Femur (tissue), 1 donor: ENCODE measurements at places on chromosomes 12 and 14.

DNA sequence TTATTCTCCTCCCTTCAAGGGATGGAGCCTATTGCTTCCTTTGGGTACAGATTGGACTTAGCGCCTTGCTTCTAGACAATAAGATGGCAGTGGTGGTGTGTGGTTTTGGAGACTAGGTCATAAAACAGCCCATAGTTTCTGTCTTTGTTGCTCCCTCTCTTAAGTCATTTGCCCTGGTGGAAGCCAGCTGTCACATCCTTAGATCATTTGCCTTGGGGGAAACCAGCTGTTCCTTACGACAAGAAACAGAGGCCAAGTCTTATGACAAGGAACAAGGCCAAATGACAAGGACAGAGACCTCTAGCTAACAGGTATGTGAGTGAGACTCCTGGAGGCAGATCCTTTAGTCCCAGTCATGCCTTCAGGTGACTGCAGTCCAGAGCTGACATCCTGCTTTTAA is 9.2 kb upstream of the PALS1 start:
- no peak for DNase-seq

DNA sequence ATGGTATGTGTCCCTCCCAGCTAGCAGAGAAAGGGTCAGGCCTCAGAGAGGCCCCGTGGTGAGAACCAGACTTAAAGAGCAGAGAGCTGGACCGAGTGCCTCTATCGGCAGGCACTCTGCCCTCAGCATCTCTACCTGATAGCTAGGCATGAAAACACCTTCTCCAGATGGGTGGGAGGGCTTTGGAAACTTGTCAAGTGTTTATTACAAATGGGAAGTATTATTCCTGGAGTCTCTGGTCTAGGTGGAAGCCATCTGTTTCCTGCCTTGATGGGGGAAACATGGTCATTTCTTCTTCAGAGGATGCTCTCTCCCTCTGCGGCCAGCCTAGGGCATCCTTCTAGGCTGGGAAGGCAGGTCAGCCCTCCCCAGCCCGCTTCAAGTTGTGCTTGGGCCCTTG is 2.3 kb downstream of the TMEM63C start:
- DNase-seq = no peak

GRCh38 chr12:131052929-131053328 is 99.2 kb downstream of the ADGRD1 start:
- DNase-seq = no peak

DNA sequence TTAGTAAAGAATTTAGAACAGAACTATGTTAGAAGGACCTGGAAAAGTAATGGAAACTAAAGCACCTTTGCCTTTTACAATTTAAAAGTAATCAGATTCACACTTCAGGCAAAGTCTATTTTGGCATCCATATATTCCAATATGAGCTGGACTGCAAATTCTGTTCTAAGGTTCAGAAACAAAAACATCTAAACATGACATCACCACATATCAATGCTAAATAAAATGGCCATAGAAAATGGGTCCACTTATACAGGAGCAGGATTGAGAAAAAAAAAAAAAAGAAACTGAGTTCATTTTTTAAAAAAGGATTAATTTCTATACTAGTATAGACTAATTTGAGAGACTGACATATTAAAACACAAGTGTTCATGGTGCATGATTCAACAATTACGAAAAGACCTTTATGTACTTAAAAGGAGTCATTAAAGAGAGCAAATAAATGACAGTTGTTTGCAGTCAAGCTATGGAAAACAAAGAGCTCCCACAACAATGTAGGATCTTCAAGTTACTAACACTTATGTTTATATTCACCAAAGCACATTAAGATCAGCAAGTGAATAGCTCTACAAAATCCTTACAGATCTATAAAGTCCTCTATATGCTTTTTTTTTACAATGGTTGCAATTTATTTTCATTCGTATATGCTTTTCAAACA is 45.7 kb downstream of the DICER1 start:
- DNase-seq = no peak

- DNase-seq = no peak
These were observed 24.0 kb downstream of the TTC9 start for GRCh38 chr14:70665448-70666360.

DNA sequence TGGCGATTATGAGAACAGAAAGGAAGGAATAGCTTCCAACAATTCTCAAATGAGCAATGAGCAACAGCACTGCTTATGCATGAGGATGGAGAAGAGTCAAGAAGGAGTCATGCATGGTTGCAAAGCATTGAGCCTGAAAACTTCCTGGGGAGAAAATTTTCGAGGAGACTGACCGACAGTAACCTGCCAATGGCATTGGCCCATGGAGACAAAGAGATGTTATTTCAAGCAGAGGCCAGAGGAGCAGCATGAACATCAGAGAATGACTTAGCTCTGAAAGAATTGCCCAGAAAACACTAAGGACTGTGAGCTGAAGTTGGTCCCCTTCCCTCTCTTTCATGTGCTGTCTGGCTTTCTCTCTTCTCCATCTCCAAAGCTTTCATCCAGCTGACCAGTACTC is 343.4 kb downstream of the ADAMTS20 start:
- DNase-seq = peak; percentile 70

DNA sequence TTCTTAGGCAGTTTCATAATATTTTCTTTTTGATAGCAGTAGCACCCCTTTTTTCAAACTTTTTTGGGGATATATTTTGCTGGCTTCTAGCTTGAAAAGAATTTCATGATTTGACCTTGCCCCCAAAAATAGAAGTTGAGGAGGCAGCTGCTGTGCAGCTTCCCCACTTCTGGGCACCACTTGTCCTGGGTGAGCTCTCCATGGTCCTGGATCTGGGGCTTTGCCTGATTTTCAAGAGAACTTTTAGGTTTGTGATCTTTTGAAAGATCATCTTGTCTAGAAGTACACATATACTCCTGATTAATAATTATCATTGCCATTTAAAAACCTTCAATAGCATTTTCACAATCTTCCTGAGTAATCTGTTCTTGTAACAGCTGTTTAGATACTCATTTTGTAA is 271.6 kb downstream of the NPAS3 start:
- peak; percentile 53 for DNase-seq

- DNase-seq = no peak
These were observed 27.9 kb upstream of the CCNT1 start for GRCh38 chr12:48744251-48745008.

GRCh38 chr12:91017043-91017442 is 12.3 kb upstream of the EPYC start:
- no peak for DNase-seq

- DNase-seq = no peak
These were observed 111.3 kb downstream of the SYNE2 start for GRCh38 chr14:63964113-63964512.

DNA sequence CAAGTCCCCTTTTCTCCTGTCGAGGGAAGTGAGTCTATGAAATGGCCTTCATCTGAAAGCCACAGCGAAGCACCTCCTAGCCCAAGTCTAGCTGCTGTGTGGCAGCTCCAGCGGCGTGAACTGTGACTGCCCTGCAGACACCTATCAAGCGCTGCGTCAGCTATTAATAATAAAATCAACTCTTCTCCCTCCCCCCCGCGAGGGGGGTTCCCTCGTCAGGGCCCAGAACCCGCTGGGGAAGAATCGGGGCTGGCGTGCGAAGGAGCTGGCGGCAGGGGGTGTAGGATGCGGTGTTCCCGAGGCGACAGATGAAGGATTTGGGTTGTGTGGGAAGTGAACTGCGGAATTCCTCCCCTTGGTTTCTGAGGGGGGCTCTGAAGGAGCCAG is 662 bp upstream of the ATP2A2 start:
- no peak for DNase-seq

DNA sequence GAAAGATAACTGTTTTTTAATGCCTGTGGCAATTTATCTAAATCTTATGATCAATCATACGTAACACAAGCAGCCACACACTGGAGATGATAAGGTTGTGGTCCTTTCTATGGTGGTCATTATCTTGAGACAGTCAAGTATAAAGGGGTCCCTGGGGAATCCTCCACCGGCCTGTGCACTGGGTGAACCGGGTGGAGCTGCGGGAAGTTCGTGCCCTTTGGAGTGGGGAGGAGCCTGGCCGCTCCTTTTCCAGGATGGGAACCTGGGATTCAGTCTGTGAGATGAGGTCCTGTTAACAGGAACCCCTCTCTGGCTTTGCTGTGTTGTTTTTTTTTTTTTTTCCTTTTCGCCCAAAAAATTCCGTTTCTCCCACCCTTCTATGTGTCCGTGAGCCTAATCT is 167.5 kb upstream of the RPL10L start:
- no peak for DNase-seq

- DNase-seq = no peak
These were observed 1.1 kb upstream of the IRF9 start for GRCh38 chr14:24159777-24160498.

GRCh38 chr12:131671871-131672270 is 39.0 kb upstream of the SFSWAP start:
- no peak for DNase-seq

- DNase-seq = no peak
These were observed 44.2 kb downstream of the ZFP36L1 start for GRCh38 chr14:68748691-68749090.
